ENCODE measurements at places on chromosomes 13 and 19.

DNA sequence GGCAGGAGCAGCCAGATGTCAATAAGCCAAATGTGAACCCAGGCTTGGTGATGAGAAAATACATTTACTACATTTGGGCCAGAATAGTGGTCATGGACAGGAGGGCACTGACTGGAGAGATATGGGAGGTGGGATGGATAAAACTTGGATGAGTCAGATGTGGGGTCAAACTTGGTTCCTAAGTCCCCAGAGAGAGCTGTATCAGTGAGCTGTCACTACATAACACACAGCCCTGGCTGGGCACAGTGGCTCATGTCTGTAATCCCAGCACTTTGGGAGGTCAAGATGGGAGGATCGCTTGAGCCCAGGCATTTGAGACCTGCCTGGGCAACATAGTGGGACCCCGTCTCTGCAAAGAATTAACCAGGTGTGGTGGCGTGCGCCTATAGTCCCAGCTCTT, 51.6 kb upstream of the EHD2 start:
- DNase-seq, result no peak

DNA sequence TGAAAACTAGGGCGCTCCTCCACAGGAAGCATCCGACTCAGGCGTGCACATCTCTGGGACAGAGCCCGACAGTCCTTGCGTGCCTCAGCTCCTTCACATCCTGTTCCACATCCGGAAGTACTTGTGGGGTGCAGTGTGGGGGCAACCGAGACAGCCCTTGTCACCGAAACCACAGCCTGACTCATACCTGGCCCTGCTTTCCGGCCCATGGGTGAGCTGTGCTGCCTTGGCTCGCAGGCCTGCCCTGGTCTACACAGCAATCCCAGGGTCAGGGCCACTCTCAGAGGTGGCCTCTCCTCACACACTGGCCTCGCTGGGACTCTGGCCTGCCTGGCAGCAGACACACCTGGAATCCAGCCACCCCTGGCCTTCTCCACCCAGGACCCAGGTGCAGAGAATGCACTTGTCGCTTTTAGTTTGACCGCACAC, 100.4 kb downstream of the STK24 start:
- DNase-seq, result peak; percentile 93

DNA sequence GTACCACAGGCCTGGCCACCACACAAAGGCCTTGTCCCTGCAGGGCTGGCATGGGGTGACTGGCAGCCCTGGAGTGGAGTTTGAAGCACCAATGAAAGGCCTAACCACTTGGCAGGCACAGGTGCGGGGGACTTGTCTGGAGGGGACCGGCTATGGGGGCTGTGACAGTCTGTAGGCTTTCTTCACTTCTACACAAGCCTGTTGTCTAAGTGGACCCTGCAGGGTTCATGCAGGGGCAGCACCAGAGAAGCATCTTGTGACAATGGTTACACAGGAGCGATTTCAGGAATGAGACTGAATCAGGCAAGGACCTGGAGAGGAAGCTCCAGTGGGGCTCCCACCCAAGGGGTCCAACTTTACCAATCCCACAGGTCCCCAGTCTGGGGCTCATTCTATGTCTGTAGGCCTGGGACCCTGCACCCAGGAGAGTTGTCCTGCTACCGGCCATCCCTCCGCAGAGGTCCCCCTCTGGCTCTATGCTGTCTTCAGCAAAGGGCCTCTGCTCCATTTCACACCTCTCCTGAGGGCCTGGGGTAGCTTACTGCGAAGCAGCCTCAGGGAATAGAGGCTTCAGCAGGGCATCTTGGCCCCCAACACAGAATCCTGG, 2.3 kb upstream of the ZNF837 start:
- peak; percentile 37 for DNase-seq

DNA sequence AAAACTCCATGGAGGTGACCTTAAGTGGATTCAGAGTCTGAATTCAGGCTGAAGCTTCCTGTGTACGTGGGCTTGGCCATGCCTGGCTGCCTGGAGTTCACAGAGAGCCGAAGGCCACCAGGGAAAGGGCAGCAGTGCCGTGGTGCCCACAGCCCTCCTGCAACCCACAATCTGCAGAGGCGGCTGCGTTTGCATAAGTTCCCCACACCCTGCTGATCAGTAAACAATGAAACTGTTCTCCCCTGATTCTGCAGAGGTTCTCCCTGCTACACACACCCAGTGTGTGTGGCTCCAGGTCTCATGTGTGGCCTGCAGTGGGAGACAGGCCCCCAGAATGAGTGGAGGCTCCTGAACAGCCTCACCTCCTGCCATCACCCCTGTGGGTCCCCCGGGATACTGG, 126.9 kb upstream of the SLC7A1 start:
- no peak for DNase-seq

DNA sequence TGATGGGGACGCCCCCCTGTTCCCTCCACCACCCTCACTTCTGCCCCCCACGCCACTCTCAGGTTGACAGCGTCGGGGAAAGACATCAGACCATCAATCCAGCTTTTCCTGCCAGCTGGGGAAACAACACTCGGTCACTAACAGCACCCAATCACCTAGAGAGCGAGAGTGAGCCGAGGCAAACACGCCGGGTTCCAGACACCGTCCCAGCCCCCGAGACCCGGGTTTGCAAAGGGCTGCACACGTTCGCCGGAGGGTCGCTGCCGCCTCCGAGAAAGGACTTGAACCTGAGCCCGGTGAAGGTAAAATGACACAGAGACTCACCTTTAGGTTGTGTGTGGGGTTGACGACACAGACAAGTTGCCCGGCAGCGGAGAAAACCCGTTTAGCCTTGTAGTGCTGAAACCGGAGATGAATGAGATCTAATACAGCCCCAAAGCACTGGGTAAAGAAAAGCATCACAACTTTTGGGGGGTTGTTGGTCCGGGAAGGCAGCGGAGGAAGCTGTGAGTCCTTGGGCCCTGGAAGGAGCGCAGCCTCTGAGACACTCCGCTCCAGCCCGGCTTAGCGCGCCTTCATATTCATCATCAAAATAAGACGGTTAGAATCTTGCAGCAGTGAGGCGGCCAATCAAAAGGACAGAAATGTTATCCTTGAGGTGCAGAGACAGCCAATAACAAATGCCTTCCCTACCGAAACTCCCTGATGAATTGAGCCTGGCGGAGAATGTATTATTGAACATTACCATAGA, at the start of gene SIAH3:
TSS of gene SIAH3 (minus strand) at position 583 of the 751 bp plus-strand sequence. CDS start at position 459, 124 bp downstream.
- DNase-seq, result peak; percentile 63

- peak; percentile 77 for DNase-seq
Observed at GRCh38 chr13:73945871-73946270, 188.3 kb downstream of the KLF12 start.

DNA sequence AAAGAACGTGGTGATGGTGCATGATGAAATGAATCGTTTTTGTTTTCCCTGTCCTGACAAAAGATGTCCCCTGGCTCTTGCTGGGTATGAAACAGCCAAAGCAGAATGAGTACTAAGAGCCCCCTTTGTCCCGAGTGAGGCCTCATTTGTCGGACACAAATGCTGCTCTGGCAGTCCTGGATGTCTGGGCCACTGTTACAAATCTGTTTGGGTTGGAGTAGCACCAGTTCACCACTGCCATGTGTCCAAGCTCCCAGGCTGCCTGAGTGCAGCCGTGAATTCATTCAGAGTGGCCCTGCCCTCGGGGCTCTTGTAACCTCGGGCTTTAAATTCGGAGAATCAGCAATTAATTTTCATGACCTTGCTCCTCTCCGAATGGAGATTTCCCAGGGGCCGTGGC, 182.4 kb downstream of the NUFIP1 start:
- no peak for DNase-seq

- DNase-seq, result no peak
Observed at GRCh38 chr13:55155046-55155445, 1985.7 kb upstream of the PRR20A start.

GRCh38 chr13:25630329-25630900, 258.6 kb downstream of the ATP8A2 start:
- no peak for DNase-seq

GRCh38 chr19:2426611-2427428, 566 bp downstream of the TIMM13 start:
- DNase-seq, result peak; percentile 64

DNA sequence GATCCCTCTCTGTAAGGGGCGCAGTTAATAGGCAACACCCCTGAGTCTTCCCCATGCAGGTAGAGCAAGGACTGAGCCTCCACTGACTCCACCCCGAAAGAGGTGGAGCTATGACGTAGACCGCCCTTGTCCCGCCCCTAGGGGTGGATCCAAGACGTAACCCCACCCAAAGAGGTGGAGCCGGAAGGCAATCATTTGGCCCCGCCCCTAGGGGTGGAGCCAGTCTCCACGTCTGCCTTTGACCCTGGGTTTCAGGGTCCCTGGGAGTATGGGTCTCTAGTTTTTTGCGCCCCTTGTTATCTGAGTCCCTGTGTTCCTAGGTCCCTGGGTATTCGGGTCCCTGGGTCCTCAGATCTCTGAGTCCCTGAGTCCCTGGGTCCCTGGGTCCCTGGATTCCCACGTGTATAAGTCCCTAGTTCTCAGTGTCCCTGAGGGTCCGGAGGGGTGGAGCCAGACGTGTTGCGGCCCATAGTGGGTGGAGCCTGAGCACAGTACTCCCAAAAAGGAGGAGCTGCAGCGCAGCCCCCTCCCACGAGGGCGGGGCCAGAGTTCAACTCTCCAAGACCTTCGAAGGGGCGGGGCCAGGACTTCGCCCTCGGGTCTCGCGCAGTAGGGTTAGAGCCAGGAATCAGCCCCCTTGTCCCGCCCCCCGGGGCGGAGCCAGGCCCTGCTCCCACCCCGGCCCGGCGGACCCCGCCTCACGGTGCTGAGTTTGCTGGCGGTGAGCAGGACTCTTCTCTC, 5.3 kb downstream of the DENND1C start:
- DNase-seq, result peak; percentile 96

- no peak for DNase-seq
Observed at GRCh38 chr13:52615812-52616211, 26.4 kb upstream of the HNRNPA1L2 start.

DNA sequence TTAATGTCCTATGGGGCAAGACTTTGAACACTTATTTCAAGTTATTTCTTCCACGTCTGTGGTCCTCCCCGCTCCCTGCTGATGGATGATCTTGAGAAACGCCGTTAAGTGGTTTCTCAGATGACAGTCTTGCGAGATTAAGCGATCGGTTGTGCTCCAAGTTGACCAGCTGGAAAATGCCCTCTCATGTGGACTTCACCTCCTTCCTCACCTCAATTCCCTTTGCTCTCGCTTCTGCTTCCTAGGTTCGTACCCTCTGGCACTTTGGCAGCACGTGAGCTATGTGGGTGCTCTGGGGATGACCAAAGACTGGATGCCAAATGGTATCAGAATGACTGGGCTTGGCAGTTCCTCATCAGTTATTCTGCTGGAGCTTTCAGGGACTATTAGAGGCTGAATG, 480.0 kb downstream of the ZNF536 start:
- no peak for DNase-seq

DNA sequence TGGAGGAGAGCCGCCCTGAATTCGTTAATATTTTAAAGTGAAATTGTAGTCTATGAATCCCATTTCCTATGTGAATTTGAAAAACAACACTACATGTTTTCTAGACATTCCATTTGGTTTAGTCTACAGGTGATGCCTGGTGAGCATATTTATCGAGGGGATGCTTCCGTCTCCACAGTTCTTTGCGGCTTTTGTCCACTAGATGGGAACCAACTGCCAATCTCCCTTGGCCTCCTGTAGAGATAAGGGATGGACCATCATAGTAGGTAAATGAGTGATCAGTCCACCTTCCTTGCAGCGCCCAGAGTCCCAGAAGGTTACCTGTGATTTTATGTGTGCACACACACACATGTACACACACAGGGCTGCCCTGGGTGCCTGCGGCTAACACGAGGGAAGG, 289.8 kb upstream of the SOX21 start:
- no peak for DNase-seq

- peak; percentile 83 for DNase-seq
Observed at GRCh38 chr19:17079710-17080439, 4.3 kb downstream of the MYO9B start.

DNA sequence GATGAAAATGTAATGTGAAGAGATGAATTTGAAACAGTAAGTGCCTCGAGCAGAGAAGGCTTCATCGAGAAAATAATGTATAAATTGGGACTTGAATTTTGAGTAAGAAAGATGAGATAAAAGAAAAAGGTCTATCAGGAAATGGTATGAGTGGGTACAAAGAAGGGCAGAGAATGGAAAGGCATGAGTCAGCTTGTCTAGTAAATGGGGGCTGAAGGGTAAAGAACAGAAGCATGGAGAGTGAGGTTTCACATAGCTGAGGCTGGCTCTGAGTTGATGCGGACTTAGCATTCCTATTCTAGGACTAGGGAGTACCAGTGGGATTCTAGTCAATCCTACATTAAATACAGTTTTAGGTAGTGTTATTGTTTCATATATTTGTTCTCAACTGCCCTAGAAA, 85.8 kb downstream of the ZC3H13 start:
- DNase-seq, result no peak

GRCh38 chr19:45322311-45322710, 364 bp downstream of the CKM start:
- DNase-seq, result no peak

DNA sequence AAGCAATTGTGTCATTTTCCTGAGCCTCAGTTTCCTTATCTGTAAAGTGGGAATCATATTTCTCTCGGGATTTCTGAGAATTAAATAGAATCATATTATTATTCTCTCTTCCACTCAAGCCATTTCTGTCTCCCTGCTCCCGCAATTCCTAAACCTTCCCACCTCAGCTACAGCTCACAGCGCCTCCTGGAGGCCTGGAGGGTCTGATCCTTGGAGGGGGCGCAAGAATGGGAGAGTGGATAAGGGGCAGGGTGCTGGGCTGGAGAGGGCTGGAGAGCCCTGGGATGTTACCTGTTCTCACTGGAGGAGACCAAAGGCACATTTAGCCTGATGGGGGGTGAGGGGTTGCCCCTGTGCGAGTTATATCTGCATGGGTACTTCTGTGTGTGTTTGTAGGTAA, 31.1 kb upstream of the CYP2S1 start:
- no peak for DNase-seq

- DNase-seq, result peak; percentile 86
Observed at GRCh38 chr13:30847650-30848307, 58.3 kb upstream of the MEDAG start.

- DNase-seq, result no peak
Observed at GRCh38 chr13:90565985-90566713, 781.3 kb upstream of the MIR17HG start.

DNA sequence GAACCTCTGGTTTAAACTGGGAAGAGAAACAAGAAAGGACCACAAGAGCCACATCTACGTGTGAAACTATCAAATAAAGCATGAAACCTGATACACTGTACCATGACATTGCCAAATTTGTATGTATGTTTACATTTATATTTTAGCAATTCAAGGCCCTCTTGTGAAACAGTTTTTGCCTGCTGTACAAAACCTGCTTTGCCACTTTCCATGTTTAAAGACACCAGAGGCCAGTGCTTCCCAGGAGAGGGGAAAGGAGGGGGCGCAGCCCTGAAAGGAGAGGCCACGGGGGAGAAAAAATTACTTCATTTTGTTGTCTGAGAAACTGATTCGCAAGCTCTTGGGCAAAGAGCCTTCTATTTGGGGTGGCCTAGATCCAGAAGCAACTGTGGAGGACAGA, 124.8 kb downstream of the DCLK1 start:
- no peak for DNase-seq

- DNase-seq, result no peak
Observed at GRCh38 chr19:41928221-41928683, at the start of gene ERFL. TSS of gene ERFL (minus strand) at chr19:41928449. CDS start at chr19:41912919, 15,530 bp downstream.

Measured in islet precursor cell (in vitro differentiated cells).